NCI-H187 treated with DMSO at 0.1 percent for 48 hours (cell line): ENCODE measurements at places on chromosomes 5 and 9.

- DNase-seq = no peak
Measured at GRCh38 chr5:103519550-103519949, 43.0 kb downstream of the NUDT12 start.

- no peak for DNase-seq
Measured at GRCh38 chr9:75088646-75089372, 495 bp downstream of the OSTF1 start.

GRCh38 chr9:99137225-99137624 lies 32.3 kb downstream of the TGFBR1 start:
- no peak for DNase-seq

DNA sequence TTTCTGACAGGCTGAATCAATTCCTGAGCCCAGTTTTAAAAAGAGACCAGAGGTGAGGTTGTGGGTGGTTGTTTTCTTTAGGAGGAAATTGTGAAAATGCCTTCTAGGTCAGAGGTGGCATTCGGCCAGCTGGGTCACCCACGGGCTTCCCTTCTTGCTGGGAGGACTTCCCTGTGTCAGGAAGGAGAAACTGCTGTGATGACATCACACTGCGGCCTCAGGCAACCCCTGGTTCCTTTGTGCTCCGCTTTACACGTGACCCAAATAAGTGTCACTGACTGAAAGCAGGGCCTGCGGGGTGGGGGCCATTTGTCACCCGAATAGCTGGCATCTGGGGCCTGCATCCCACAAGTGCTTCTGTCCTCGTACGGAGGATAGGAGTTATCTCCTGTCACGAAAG lies 39.7 kb downstream of the FABP6 start:
- no peak for DNase-seq

- DNase-seq = no peak
Measured at GRCh38 chr9:137955586-137955985, 78.0 kb downstream of the CACNA1B start.

DNA sequence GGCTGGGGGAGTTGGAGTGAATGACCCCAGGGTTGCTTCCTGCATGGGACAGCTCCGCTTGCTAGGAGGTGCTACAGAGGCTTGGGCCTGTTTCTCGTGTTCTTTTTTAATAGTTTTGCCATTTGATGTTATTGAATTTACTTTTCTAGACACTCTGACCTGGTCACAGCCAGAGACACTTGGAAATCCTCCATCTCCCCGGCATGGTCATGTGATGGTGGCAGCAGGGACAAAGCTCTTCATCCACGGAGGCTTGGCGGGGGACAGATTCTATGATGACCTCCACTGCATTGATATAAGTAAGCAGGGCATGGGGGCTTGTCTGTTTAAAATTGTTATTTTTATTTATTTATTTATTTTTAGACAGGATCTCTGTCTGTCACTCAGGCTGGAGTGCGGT lies 13.4 kb downstream of the HSPA5 start:
- DNase-seq = no peak

- DNase-seq = no peak
Measured at GRCh38 chr9:13244181-13244580, 35.3 kb downstream of the MPDZ start.

GRCh38 chr5:162067655-162068411 lies at the start of gene GABRG2:
TSS of gene GABRG2 (plus strand) at chr5:162067773. CDS start at chr5:162068000, 227 bp downstream.
- DNase-seq = no peak

DNA sequence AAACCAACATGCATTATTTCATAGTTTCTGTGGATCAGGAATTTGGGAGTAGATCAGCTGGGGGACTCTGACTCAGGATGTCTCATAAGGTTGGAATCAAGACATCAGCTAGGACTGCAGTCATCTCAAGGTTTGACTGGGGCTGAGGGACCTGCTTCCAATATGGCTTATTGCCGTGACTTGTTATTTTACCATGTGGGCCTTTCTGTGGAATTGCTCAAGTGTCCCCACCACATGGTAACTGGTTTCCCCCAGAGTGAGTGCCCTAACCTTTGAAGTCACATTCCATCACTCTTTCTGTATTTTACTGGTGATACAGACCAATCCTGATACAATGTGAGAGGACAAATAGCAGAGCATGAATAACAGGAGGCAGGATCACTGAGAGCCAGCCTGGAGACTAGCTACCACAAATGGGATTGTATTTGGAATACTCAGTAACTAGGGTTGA lies 70.2 kb upstream of the ELL2 start:
- no peak for DNase-seq

GRCh38 chr9:93258818-93259489 lies 75.0 kb downstream of the WNK2 start:
- DNase-seq = no peak

GRCh38 chr5:153565822-153566221 lies 75.4 kb downstream of the GRIA1 start:
- no peak for DNase-seq

- no peak for DNase-seq
Measured at GRCh38 chr5:171300358-171300757, 8.7 kb upstream of the TLX3 start.

- DNase-seq = no peak
Measured at GRCh38 chr5:121885630-121886029, 33.9 kb downstream of the FTMT start.

GRCh38 chr5:115179394-115180164 lies 9.9 kb upstream of the TRIM36 start:
- DNase-seq = no peak

DNA sequence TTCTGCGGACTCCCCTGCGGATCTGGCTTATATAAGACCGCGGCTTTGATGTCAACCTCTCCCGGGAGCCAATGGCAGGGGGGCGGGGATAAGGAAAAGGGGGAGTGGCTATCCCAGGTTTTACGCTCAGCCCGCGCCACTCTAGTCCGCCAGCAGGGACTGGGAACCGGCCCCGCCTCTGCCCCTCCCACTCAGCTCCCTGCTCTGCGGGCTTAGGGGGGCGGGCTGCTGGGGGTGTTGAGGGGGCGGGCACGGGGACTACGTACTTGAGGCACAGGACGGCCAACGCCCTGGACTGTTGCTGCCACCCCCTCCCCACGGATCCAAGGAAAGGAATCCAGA lies at the start of gene HAND1:
Gene HAND1 (minus strand): TSS at position 4 of the 342 bp plus-strand sequence. CDS start 219 bp downstream, outside the sequence.
- DNase-seq = peak; percentile 23

DNA sequence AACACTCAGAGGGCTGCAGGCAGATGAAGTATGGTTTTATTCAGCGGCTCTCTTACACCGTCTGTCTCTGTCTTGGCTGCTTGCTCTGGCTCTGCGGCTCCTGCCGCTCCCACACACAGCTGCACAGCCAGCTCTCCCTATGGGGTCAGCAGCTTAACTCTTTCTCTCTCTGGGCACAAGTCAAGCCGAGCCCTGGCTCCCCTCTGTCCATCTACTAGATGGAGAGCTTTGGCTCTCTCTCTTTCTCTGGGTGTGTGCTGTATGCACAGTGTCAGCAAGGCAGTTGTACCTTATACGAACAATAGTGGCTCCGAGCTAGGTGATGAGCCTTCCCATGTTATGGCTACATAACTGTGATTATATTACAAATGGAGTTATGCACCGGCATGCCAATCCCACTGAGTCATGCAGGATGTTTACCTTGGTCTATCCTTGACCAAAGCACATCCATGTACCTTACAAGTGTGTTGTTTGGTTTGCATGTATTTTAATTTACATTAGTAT lies 19.3 kb upstream of the PPP2CA start:
- DNase-seq = no peak

DNA sequence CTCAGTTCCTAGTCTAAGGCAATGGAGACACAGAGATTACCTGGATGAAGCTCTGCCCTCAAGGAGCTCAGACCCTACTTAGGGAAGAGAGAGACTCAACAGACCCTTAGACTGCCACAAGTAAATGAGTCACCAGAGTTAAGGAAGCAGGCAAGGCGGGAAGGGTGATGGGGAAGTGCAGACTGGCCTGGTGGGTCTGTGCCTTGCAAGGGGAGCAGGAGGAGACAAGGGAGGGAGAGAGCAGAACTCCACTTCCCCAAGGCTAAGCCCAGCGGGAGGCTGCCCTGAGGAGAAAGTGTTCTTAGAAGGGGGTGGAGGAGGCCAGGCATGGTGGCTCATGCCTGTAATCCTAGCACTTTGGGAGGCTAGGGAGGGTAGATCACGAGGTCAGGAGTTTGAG lies 83.7 kb downstream of the HRH2 start:
- DNase-seq = no peak

DNA sequence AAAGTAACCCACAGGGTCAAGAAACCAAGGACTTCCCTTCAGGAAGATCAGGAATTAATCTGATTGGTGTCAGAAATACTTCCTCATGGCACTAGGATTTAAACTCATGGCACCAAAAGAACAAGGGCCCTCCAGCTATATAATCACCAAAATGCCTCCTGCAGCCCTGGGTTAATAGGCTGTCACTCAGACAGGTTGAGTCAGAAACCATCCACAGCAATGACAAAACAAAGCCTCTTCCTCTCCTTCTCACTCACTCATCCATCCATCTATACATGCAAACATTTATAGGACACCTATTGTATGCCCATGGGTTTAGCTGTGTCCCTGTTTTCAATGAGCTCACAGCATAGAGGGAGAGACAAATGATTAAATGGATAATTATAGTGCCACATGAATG lies 62.5 kb upstream of the SPOCK1 start:
- no peak for DNase-seq

DNA sequence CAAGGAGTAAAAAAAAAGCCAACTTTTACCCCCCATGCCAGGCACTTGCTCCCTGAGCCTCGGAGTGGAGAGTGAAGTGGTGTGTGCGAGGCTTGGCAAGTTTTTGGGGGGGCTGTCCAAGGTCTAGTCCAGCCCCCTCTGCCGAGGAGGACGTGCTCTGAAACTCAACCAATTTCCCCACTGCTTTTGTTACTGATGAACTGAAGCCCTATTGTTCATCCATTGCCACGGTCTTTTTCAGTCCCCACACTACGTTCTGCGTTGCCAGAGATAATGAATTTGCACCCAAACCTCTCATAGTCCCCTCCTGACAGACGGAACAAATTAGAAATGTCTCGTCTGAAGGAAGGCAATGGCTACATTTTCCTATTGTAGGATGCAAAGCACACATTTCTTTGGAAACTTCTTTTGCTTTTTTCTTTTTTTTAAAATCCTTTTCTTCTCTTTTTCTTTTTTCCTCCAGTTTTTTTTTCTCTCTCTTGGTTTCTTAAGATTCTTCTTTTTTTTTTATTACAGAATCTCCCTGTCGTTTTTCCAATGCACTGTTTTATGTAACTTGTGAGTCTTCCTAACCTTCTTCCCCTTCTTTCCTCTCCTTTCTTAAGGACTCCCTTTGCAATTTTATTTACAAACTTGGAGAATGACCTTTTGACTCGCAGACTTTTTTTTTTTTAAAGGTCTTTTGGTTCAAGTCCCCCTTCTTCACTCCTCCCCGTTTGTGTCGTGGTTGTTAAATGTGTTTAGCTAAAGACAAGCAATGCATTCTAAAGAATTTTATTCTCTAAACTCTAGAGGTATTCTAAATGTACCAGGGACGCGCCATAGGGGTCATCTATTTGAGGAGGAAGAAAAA lies 209.5 kb downstream of the MEF2C start:
- DNase-seq = no peak

- DNase-seq = no peak
Measured at GRCh38 chr5:171872666-171873065, 87.0 kb downstream of the SMIM23 start.

GRCh38 chr5:56060276-56061110 lies 65.7 kb upstream of the IL6ST start:
- DNase-seq = no peak

DNA sequence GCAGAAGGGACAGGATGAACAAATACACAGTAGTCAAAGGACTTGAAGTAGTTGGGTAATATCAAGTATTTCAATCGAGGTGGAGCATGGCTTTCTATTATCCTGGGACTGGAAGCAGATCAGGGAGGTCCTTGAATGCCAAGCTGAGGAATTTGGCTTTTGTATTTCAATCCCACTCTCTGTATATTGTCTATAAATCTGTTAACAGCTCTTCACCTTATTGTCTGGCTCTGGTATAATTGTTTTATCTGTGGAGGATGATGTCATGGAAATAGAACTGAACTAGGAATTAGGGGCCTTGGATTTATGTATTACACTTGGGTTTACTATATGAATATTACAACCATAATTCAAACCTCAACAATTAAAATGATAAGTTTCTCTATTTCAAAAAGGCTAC lies 6.3 kb upstream of the ADAMTSL1 start:
- no peak for DNase-seq

DNA sequence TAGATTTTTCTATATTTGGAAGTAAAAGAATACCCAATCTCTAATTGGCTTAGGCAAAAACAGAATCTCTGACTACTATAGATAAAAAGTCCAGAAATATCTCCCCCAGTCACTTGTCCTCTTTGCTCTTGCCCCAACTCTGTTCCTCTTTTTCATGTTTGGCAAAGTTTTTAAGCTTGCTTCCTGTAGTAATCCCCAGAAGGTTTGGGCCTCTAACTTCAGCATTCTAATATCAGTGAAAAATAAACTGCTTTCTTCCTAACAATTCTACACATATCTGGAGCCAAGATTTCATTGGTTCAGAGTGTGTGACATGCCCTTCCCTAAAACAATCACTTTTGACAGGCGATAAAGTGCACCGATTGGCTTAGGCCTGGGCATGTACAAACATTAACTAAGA lies 1680.3 kb downstream of the MAT2B start:
- no peak for DNase-seq

GRCh38 chr5:30808996-30809395 lies 384.5 kb upstream of the CDH6 start:
- DNase-seq = no peak

DNA sequence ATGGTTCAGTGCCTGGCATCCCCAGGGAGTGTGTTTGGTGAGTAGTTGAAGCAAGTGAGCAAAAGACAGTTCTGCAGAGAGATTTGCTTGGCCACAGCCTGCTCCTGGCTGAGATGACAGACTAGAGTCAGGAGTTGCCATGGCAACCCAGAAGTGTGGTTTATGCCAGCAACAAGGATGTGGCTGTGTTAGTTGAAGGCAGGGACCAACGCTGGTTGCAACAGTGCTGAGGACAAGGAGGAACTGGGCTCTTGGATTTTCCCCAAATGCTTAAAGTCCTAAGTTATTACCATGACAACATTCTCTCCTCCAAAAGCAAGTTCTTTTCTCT lies 2.7 kb downstream of the NXNL2 start:
- no peak for DNase-seq

- DNase-seq = no peak
Measured at GRCh38 chr9:131116281-131117120, 8.9 kb upstream of the NUP214 start.

DNA sequence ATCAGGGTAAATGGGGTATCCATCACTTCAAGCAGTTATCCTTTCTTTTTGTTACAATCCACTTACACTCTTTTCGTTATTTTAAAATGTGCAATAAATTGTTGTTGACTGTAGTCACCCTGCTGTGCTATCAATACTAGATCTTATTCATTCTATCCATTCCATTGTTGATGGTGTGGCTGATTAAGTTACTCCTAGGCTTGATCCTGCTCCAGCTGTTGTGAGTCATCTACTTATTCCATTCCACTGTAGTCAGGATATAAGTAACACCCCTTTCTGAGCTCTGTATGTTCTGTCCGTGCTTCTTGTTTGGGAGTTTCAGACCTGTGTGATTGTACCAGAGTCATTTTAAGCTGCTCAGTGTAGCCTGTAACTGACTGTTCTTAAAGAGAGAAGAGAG lies 122.5 kb upstream of the RUSC2 start:
- DNase-seq = no peak

GRCh38 chr9:79637177-79637925 lies 65.6 kb downstream of the TLE4 start:
- no peak for DNase-seq
